ENCODE measurements at places on chromosomes 12 and 14.

GRCh38 chr12:84730561-84731162, 181.9 kb downstream of the SLC6A15 start:
- no peak for DNase-seq

- no peak for DNase-seq
Observed at GRCh38 chr14:71261206-71261605, 353.9 kb downstream of the PCNX1 start.

- DNase-seq = no peak
Observed at GRCh38 chr14:104898195-104898558, 26.5 kb upstream of the PLD4 start.

GRCh38 chr12:51814311-51815088, 34.0 kb downstream of the FIGNL2 start:
- DNase-seq = peak; percentile 85

DNA sequence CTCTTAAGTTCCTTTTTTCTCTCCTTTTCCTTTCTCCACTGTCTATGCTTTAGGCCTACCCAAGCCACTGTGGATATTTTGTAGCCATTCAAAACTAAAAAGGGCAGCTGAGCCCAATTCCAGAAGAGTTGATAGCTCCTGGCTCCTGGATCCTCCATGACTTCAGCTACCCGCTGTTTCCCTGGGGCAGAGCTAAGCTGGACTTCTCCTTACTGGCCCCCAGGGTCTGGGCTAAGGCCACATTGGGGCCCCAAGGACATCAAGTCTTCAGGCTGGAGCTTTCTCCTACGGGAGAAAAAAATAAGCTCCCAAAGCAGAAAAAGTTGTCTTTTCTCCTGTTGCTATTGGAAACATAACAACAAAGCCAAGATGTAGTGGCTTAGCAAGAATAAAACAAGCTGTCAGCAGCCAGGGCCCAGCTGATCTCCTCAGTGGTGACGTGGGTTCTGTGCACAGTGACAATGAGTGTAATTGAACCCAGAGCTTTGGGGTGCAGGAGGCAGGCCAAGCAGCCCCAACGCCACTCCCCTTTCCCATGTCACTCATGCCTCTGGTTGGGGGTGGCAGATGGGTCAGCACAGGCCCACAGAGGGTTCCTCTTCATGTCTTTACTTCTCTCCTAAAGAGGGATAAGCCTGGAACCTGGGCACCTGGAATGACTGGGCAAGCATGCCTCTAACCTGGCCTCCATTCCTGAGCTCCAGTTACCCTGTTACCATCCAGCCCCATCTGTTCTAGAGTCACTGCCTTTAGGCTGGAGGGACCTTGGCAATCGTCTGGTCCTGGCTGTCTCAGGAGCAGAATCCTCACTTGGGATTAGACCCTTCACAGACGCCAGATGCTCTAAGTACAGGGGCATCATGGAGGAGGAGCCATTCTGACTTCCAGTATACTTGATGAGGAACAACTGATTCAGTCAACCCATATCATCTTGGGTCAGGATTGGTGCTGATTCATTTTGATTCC, 171.2 kb downstream of the ZFP36L1 start:
- no peak for DNase-seq

DNA sequence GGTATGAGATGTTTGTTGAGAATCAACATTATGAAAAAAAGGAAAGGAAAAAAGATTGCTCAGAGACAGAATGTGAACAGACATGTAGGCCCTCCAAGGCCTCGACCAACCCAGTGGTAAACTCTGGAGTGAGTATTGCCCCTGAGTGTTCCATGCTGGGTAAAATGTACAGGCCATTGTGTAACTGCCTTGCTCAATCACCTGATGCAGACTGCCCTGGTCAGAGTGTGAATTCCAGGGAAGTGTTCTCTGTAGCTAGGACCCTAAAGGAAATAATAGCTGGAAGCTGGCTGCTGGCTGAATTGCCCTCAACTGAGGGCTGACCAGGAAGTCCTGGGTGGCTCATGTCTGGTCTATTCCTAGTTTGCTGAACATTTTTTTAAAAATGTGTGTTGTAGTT, 1081.4 kb upstream of the LRFN5 start:
- no peak for DNase-seq

DNA sequence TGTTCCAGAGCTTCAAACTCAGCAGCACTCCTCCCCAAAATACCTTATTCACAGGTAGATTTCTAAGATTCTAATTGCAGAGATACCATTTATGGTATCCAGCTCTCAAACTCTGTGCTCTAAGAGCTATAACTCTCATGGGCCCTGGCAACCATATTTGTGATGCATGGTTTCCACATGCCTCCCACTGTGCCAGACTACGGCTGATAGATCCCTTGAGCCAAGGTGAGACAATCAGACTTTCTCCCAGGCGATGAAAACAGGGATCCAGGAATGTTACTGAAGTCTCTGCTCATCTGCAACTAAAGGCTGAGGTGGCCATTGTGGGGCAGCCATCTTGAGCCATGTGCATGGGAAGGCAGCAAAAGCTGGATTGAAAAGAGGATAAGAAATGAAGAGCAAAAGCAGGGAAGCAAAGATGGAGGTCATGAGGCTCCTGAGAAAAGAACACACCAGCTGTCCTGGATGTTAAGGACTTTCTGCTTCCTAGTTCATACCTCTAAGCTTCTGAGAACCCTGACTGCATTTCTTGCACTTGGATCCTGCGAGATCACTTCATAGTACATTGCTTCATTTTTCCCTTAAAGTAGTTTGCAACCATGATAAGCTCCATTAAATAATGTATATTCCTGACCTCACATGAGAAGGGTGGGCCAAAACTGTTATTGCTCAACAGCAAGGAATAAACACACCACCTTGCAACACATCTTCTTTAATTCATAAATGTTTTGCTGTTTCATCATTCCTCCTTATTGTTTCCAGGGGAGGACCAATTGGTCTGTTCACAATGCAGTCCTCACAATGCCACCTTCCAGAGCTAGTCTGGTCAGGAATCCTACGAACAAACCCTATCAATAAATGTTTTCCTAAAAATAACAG, 5.4 kb downstream of the EGLN3 start:
- DNase-seq = no peak

- DNase-seq = no peak
Observed at GRCh38 chr12:55063291-55063690, 43.5 kb downstream of the NEUROD4 start.

GRCh38 chr12:31227401-31227981, 98.5 kb downstream of the SINHCAF start:
- DNase-seq = no peak
